ENCODE measurements at places on chromosomes 13 and 19.
A peak's percentile ranks its signal among the peaks of the same experiment; 100 is the strongest.

- DNase-seq = no peak
Observed at GRCh38 chr13:105972811-105973590, 562.5 kb downstream of the EFNB2 start.

DNA sequence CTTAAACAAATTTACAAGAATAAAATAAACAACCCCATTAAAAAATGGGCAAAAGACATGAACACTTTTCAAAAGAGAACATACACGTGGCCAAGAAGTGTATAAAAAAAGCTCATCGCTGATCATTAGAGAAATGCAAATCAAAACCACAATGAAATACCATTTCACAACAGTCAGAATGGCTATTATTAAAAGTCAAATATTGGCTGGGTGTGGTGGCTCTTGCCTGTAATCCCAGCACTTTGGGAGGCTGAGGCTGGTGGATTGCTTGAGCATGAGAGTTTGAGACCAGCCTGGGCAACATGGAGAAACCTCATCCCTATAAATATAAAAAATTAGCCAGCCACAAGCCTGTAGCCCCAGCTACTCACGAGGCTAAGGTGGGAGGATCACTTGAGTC, 89.9 kb downstream of the UBL3 start:
- no peak for DNase-seq

- DNase-seq = no peak
Observed at GRCh38 chr19:20367811-20368294, 197.7 kb downstream of the ZNF737 start.

DNA sequence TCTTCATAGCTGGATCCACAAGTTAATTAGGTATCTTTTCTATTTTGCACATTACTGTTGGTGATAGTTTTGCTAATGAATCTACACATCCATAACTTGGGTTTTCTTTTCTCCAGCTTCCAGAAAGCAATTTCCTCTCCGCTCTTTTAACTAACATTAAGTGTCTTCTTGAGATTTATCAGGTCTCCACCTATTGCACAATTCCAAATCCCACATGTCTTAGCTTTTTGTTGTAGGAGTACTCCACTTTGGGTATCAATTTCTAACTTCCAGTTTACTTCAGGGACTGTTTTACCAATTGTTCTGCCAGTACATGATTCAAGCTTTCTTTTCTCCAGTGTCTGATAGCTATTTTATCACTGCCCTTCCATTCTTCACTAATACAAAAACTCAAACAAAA, 129.6 kb downstream of the OLFM4 start:
- no peak for DNase-seq

DNA sequence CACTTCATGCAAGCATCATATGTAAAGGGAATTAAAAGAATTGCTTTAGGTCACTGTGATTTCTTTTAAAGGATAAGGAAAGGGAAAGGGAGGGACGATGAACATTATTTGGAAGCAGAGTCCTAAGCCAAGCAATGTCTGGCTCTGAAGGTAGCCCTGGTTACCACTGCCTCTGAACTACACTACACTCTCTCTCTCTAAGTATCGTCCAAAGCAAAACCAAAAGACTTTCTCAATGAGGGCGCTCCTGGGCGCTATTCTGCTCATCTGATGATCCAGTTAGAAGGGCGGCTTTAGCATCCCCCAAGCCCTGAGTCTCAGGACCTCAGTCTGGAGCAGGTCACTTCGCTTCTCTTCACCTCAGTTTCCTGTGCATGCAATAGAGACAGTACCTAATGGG, 26.2 kb downstream of the FOXO1 start:
- DNase-seq = no peak

- DNase-seq = no peak
Observed at GRCh38 chr13:112106478-112107141, 39.7 kb downstream of the SOX1 start.

- no peak for DNase-seq
Observed at GRCh38 chr13:98677398-98677797, 75.1 kb downstream of the SLC15A1 start.

DNA sequence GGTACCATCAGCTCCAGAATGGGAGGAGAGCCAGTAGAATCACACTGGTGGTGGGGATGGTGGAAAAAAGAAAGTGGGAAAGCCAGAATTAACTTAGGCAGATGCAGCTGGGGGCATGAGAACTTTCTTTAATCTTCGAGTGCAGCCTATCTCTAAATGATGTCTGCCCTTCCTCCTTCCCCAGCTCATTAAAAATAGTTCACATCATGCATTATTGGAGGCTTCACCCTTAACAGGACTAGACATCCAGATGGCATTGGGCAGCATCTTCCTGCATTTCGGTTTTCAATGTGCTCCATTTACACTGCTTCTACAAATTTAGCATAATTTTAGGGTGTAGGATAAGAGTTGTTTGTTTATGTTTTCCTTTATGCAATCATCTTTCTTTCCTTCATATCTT, 272.8 kb downstream of the COG6 start:
- no peak for DNase-seq

GRCh38 chr13:25247360-25247759, 39.9 kb downstream of the MTMR6 start:
- DNase-seq = no peak

- no peak for DNase-seq
Observed at GRCh38 chr19:6740589-6741343, 1.3 kb downstream of the TRIP10 start.

DNA sequence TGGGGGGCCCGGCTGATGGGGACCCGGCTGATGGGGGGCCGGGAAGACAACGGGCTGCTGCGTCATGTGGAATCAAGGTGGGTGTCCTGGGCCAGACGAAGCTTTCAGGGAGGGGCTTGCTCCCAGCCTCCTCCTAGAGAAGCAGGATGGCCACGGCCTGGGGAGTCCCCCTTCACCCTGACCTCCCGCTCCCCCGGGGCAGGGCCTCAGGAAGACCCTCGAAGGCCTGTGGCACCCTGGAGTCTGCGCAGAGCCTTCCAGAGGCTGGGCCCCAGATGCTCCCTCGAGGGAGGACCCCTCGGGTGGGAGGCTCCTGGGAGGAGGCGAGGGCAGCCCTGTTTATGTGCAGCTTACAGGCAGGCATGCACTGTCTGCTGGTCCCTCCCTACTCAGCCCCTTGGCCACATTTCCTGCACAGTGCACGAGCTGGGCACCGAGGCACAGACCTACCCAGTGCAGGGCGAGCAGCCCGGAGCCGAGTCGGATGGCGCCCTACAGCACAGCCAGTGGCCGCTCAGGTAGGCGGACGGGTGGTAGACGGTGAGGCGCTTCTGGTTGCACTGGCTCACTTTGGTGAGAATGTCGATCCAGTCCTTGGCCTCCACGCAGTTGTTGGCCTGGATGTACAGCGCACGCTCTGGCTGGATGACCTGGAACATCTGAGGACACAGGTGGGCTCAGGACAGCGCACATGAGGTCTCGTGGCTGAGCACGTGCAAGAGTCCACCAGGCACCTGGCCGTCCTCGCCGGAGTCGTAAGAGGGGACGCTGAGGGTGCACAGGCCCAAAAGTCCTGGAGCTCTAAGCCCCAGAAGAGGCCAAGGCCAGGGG, 22.4 kb upstream of the C13orf46 start:
- DNase-seq = no peak

DNA sequence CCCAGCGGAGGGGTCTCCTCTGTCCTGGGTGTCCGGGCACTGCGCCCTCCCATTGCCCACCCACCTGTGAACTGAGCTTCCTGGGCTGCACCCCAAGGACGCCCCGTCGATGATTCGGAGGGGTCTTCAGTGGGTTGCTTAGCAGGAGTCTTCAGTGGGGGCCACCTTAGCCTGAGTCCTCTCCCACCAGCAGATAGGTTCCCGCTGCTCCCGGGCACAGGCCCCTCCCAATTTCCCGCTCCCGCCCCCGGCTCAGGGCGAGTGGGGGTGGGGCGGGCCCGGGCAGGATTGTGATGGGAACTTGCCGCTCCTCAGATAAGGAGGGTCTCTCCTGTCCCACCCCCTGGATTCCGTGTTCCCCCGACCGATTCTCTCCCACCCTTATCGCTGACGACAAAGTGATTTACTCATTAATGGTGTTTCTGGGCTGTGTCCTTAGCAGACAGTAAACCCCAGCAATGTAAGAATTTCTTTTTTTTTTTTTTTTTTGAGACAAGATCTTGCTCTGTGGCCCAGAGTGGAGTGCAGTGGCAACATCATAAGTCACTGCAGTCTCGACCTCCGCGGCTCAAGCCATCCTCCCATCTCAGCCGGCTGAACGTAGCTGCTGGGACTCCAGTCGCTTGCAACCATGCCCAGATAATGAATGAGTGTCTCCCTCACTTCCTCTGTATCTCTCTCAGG, 655 bp upstream of the S1PR5 start:
- DNase-seq = no peak

- DNase-seq = no peak
Observed at GRCh38 chr19:38337360-38337653, 1.7 kb downstream of the CATSPERG start.

GRCh38 chr19:35549174-35549788, 3.9 kb downstream of the TMEM147 start:
- DNase-seq = peak; percentile 76

DNA sequence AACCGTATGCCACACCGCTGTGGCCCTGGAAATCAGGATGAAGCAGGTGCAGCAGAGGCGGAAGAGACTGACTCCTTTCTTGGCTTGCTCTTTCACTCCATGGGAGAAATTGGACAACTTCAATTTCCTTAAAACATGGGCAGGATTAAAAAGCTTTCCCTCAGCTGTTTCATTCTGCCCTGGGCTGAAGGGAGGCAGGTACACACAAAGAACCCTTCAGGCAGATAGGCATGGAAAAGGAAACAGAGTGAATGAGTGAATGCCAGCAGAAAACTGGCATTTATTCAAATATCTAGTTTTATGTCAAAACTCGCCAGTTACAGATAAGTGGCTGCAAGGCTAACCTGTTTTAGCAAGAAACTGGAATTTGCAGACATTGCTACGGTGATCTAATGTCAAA, 71.0 kb upstream of the SLC15A1 start:
- DNase-seq = no peak

GRCh38 chr13:106376401-106377112, 158.9 kb downstream of the EFNB2 start:
- DNase-seq = peak; percentile 1

GRCh38 chr13:29676941-29677452, 81.5 kb upstream of the SLC7A1 start:
- no peak for DNase-seq

DNA sequence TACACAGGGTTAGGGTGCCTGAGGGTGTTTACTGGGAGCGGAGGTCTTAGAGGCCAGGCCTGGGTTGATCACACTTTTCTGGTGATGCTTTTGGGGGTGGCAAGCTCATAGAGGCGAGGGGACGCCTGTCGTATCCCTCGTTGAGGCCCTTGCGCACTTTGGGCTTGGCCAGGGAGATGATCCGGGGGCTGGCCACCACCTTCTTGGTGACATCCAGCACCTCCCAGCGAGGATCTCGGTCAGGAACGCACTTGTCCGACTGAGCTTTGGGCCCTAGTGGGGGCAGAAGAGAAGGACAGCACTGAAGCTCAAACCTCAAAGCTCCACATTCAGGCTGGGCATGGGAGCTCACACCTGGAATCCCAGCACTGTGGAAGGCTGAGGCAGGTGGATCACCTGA, 17.6 kb upstream of the MIER2 start:
- DNase-seq = no peak

- DNase-seq = no peak
Observed at GRCh38 chr19:32453736-32454135, 48.2 kb downstream of the DPY19L3 start.

DNA sequence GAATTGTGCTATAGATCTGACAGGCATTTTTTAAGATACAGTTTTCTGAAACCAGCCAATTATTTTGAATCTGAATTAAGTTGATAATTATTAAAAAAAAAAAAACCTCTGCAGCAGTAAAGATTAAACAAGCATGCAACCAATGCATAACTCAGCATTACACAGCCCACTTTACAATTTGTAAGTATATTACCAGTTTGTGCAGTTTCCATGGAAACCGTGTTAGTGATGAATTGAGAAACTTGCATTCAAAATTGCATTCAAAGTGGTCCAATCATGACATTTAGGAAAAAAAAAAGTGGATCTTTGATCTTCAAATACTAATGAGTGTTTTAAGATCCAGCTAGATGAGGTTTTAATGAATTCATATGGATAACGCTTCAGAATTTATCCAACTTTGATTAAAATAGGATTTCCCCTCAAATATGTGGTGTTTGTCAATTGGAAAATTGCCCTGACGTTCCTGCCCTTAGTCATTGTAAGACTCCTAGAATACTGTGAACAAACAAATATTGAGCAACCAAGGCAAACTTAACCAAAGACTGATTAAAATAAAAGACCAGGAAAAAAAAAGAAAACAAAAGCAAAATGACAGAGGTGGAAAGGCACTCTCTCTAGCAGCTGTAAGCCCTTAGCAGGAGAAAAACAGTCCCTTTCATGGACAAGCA, 314.8 kb upstream of the MAB21L1 start:
- DNase-seq = no peak

DNA sequence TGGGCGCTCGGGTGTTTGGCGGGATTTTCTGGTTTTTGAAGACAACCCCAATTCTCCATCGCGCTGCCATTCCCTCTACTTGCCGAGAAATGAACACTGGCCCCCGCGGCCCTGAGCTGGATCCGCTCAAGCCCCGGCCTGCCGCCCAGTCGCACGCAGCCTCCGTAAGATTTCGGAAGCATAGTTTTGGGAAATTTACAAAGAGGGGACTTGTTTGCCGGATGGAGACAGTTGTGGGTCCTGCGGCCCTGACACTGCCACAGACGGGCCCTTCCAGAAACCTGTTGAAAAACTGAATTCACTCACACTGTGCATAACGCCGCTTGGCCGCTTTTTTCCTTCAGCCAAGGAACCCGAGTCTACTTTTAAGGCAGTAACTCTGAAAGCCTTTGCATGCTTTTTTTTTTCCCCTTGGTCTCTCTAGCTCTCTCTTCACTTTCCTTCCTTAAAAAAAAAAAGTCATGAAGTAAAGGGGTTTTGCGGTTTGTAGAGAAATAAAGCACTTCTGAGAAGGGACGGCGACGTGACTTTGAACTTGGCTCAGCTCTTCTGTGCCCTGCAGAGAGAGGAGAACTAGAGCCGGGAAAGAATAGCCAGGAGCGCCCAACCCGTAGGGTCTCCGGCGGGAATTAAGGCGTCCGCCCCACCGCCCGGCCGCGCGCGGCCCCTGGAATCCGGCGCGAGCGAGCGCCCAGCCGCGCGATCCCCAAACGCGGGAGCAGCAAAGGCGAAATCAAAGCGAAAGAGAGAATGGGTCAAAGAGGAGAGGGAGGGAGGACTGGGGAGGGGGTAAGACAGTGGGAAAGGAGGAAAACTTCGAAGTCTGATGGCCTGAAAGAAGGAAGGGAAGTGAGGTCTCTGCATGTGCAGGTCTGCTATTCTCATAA, 3.4 kb upstream of the ZIC2 start:
- no peak for DNase-seq

- no peak for DNase-seq
Observed at GRCh38 chr19:34276614-34277013, 22.3 kb downstream of the GARRE1 start.

- no peak for DNase-seq
Observed at GRCh38 chr13:98974053-98974452, 3.8 kb downstream of the DOCK9 start.
